ENCODE measurements at places on chromosomes 3 and 15.

- DNase-seq, result no peak
Measured at GRCh38 chr15:36729418-36729817, 150.0 kb downstream of the CDIN1 start.

- no peak for DNase-seq
Measured at GRCh38 chr3:181868576-181869082, 156.9 kb downstream of the SOX2 start.

DNA sequence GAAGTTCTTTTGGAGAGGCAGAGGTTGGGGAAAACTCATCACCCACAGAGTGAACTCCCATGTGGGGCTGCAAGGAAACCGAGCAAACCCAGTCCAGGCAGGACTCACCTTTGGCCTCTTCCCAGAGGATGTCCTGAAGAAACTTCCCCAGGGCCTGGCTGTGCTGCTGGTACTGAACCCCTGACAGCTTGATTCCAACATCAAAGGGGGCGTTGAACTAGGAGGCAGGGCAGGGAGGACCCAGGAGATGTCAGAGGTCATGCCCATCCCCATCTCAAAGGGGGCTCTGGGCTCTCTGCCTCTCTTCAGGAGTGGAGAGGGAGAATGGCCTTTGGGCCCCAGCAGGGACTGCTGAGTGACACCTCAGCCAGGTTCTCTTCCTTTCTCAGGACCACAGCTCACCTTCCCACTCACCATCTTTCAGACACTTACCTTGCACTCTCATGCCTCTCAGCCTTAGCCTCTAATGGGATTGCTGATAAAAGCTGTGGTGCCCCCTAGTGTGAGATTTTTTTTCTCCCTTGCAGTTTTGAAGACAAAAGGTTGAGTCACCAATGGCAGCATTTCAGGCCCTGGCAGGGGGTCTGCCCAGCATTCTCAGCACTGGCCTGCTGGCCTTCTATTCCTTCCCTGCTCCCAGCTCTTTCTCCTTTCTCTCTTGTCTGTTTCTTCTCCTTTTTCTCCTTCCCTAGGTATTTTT, 6.0 kb downstream of the GHRL start:
- DNase-seq, result no peak

- no peak for DNase-seq
Measured at GRCh38 chr15:47794252-47794914, 77.1 kb downstream of the SEMA6D start.

- no peak for DNase-seq
Measured at GRCh38 chr3:71384837-71385716, 198.5 kb downstream of the FOXP1 start.

- no peak for DNase-seq
Measured at GRCh38 chr15:81163961-81164800, 30.1 kb downstream of the CFAP161 start.

DNA sequence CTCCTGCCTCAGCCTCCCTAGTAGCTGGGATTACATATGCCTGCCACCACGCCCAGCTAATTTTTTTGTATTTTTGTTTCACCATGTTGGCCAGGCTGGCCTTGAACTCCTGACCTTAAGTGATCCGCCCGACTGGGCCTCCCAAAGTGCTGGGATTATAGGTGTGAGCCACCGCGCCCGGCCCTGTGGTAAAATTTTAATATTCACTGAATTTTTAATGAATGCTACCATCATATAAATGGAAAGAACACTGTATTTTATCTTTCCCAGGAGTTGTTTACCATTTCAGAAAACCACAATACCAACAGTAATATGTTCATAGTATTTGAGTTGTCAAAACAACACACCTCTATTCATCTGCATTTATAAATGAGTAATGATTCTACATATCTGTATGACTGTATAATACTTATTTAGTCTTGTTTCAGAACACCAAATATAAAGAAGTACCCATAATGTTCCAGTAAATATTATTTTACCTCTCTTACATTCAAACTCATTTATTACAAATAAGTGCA, 16.2 kb upstream of the MAGEF1 start:
- no peak for DNase-seq

- no peak for DNase-seq
Measured at GRCh38 chr3:45623393-45623792, 28.8 kb downstream of the LIMD1 start.

GRCh38 chr3:119660474-119661440, at the start of gene POPDC2:
POPDC2 (minus strand) TSS chr3:119660589; CDS start chr3:119660423, 166 bp downstream.
- no peak for DNase-seq

- DNase-seq, result no peak
Measured at GRCh38 chr3:183540501-183541234, 14.8 kb downstream of the KLHL6 start.

DNA sequence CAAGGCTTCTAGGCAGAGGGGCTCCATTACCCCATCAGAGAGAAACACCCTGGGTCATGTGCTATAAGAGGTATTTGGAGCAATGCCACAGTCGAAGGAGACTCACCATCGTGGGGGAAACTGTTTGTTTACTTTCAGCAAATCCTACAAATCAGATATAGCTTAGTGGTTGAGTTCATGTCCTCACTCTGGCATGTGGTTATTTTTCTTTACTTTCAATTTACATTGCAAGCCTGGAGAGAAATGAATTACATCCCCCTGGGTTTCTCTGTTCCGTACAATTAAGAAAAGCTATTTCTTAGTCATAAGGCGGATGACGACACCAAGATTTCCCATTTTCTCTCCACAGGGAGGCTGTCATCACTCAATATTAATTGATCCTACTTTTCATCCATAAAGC, 36.9 kb downstream of the RFTN1 start:
- no peak for DNase-seq

- no peak for DNase-seq
Measured at GRCh38 chr3:185503521-185503920, 4.7 kb upstream of the TMEM41A start.

- DNase-seq, result no peak
Measured at GRCh38 chr15:40878785-40879184, 4.8 kb upstream of the RHOV start.

DNA sequence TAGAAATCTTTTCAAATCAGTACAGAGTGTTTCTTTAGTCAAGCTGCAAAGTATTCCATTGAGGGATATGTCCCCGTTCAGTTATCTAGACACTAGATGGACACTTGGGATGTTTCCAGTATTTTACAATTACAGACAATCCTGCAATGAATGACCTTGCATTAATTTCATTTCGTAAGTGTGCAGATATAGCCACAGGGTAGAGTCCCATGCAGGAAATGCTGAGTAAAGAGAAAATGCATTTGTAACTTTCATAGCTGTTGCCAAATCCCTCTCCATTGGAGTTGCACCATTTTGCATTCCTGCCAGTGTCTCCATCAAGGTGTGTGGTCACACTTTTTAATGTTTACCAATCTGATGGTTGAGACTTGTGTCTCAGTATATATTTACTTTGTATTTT, 92.5 kb downstream of the LIPC start:
- DNase-seq, result no peak

DNA sequence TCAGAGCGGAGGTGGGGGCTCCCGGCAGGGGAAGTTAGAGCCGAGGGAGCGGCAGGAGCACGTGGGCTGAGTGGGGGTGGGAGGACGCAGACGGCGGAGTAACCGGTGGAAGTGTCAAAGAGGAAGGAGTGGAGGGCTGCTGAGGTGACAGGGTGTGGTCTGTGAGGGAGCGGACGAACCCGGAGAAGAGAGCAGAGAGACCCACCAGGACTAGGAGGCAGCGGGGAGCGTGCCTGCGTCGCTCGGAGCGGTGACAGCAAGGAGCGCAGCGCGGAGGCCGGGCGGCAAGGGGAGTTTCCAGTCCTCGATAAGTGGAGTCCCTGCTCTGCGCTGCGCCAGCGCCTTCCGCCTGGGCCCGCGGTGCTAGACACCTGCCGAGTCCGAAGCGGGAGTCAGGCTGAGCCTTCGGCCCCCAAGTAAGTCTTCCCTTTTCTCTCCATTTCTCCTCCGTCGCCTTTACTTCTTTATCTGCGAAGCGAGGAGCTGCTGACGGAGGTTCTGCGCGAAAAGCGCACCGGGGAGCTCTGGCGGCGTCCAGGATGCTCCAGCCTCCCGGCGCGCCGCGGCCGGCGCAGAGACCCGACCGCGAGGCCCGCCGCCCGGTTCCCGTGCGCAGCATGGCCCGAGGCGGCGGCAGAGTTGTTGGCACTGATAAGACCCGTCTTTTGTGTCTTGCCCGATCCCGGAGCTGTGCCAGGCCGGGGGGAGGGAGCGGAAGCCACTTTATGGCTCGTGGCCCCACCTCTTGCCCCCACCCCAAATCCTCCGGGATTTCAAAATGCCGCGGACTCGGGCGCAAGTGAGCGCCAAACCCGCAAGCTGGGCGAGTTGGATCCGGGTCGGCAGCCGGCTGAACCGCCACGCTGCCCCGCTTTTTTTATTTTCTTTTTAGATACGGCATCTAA, 533.0 kb upstream of the SEMA6D start:
- no peak for DNase-seq

GRCh38 chr15:101067660-101068522, 148.7 kb downstream of the LRRK1 start:
- no peak for DNase-seq

DNA sequence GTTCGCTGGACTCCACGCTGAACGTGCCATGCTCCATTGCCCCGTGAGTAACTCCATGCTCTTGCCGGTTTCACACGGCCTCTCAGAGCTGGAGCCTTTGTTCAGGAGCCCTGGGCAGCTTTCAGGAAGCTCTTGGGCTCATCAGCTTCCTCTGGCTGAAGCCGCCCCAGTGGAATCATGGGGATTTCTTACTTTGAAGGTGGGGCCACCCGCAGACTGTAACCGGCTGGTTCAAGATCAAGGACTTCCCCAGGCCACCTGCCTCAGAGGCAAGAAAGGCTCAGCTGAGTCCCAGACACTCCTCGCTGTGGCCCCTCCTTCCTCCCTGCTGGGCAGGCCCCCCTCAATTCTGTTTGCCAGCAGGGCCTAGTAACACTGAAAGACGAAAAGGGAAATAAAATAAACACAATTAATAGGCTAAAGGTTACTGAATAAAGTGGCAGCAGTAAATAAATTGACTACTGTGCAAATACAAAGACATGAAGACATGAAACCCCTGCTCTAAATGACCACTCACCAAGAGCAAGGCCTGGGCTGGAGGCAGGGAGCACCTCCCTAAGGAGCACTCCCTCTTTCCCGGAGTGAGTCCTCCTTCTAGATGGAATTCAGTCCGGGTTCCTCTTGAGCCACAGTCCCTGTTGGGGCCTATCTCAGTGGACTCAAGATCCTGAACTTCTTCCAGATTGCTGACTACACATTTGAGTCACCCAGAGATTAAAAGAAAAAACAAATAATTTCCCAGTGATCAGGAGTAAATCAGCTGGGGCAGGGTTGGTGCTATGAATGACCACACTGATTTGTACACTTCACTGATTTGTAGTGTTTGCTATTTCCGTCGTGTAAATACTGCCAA, 51.0 kb downstream of the ZDHHC19 start:
- no peak for DNase-seq

- DNase-seq, result no peak
Measured at GRCh38 chr3:36713904-36714303, 50.4 kb downstream of the DCLK3 start.

GRCh38 chr3:196124608-196125007, 42.7 kb upstream of the TFRC start:
- DNase-seq, result no peak

DNA sequence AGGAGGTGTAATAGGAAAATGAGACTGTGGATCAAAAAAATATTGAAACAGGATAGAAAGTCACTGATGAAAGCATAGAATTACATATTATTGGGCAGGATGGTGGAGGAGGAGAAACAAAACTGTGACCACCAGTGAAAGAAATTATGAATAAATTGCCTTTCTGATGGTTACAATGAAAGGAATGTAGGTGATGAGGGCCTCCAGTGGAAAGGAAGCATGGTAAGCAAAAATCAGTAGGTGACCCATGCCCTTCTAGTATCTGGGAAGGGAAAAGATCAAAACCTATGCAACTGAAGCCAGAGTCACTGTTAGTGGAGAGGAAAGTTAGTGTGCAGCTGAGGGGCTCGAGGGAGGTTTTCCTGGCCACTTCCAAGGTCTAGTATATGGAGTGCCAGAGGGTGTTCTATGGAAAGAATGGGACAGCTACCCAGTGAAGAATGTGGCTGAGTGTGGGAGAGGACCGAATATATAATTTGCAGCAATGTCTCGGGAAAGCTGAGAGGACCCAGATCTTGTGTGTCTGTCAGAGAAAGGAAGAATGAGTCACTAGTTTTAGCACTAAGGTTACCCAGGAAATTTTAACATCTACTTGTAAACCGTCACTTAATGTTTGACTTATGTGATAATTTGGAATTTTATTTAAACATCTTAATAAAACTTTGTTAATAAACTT, 146.2 kb downstream of the NFKBIZ start:
- DNase-seq, result no peak

GRCh38 chr3:66442254-66443117, 58.3 kb downstream of the LRIG1 start:
- DNase-seq, result no peak

- no peak for DNase-seq
Measured at GRCh38 chr3:59262076-59262498, 212.3 kb upstream of the CFAP20DC start.

- DNase-seq, result no peak
Measured at GRCh38 chr3:45332493-45332892, 55.9 kb upstream of the LARS2 start.

DNA sequence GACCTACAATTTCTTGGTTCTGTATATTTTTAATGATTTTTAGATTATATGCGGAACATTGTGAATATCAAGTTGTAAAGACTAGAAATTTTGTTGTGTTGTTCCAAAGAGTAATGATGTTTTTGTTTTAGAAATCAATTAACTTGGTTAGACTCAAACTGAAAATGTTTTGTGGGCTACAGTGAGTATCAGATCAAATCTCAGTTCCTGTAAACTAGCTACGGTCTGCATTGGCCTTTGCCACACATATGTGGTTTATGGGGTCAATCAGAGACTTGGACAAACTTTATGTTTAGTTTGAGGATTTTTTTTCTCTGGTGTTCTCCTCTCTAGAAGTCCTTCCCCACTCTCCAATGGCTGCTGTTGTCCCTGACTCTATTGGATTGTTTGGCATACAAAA, 308.0 kb upstream of the THRB start:
- no peak for DNase-seq

GRCh38 chr3:101133652-101134051, 140.4 kb upstream of the ABI3BP start:
- DNase-seq, result no peak

- DNase-seq, result no peak
Measured at GRCh38 chr3:11088831-11089230, 65.5 kb upstream of the HRH1 start.

DNA sequence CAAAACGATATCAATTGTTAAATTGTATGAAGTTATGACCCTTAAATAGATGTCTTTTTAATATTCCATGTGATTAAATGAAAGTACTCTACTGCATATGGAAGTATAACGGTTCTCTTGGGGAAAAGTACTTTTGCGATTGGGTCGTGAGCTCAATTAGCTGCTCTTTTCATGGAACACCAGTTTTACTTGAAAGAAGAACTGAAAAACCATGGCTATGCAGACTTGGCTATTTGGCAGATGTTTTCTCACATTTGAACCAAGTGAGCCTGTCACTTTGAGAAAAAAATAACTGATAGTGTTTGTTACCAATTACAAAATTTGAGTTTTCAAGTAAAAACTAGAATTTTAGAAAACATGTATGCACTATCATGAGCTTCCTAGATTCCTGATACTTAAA, 5.9 kb upstream of the INAFM2 start:
- no peak for DNase-seq

- no peak for DNase-seq
Measured at GRCh38 chr15:76936671-76937070, 5.1 kb downstream of the RCN2 start.

GRCh38 chr3:79467721-79468120, 300.1 kb downstream of the ROBO1 start:
- no peak for DNase-seq
